ENCODE measurements at places on chromosomes 5 and 9.

GRCh38 chr9:78707481-78707991 lies 410.6 kb downstream of the PSAT1 start:
- DNase-seq, result no peak

- DNase-seq, result no peak
These were observed 99.9 kb upstream of the PRRC1 start for GRCh38 chr5:127417528-127417927.

GRCh38 chr5:146448783-146449519 lies 1.8 kb downstream of the TCERG1 start:
- no peak for DNase-seq

GRCh38 chr9:88535226-88536022 lies 446 bp downstream of the NXNL2 start:
- no peak for DNase-seq

- no peak for DNase-seq
These were observed 29.8 kb downstream of the PROP1 start for GRCh38 chr5:177966009-177966838.

- no peak for DNase-seq
These were observed 3.9 kb downstream of the FABP6 start for GRCh38 chr5:160233215-160233614.

GRCh38 chr5:168649306-168649705 lies 70.1 kb upstream of the PANK3 start:
- no peak for DNase-seq

GRCh38 chr5:54669285-54669684 lies 151.7 kb downstream of the SNX18 start:
- DNase-seq, result no peak

GRCh38 chr9:80934095-80934494 lies 755.3 kb downstream of the TLE1 start:
- DNase-seq, result no peak

DNA sequence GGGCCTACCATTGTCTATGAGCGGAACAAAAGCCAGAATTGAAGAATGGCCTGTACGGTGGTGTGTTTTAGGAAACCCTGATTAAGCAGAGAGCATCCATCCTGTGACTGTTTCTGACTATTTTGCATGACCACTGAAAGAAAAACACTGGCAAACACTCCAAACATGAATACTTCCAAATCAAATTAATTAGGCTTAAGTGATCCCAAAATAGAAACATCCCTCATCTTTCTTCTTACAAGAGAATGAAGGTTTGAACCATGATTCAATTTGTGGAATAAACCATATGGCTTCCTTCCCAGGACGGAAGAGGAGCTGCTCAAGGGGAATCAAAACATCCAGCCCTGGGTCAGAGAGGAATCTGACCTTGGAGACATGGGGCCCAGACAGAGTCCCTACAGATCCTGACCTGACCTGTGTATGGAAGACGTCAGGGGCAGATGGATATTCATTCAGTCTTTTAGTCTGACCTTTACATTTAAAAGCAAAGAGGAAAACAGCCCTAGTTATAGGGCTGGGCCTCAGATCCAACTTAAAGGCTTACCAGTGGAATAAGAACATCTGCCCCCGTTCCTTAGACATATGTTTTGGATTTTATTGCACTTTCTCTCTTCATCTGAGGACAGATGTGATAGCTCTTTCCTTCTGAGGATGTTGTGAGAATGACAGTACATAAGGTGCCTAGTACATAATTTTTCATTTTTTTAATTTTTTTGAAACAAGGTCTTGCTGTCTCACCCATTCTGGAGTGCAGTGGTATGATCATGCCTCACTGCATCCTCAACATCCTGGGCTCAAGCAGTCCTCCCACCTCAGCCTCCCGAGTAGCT lies 17.6 kb upstream of the RECK start:
- DNase-seq, result peak; percentile 9

- DNase-seq, result no peak
These were observed 14.9 kb downstream of the PFDN1 start for GRCh38 chr5:140287801-140288521.

DNA sequence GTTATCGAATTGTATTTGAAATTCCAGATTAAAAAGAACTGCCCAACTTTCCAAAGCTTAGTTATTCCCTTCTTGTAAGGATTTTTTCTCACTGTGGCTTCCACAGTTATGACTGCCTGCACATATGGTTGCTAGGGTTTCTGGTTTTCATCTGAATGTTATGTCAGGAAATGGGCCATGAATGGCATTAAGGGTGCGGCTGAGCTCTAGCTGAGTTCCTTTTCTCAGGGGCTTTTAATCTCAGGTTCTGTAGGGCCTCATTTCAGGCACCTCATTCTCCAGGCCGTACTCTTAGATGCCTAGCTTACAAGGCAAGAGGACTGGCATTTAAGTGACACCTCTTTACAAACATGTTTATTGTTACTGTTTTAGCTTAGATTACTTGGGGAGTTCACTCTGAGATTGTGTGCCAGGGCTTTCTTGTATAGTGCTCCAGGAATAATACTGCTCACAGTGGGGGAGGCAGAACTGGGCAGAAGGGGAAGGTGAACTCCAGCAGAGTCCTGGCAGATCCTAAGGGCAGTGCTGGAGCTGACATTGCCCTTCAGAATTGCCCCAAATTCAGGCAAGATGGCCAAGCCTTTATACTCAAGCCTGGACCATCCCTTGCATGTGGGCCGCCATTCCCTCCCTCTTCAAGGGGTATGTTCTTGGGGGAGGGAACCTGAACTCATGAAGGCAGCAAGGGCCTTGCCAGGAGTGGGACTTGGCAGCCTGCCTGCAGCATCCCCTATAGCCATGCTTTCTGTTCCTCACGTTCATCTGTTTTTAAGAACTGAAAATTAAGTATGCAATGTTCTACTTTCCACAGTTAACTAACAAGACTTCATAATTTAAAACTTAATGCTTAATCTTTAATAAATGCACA lies 111.5 kb downstream of the KDM4C start:
- DNase-seq, result no peak

DNA sequence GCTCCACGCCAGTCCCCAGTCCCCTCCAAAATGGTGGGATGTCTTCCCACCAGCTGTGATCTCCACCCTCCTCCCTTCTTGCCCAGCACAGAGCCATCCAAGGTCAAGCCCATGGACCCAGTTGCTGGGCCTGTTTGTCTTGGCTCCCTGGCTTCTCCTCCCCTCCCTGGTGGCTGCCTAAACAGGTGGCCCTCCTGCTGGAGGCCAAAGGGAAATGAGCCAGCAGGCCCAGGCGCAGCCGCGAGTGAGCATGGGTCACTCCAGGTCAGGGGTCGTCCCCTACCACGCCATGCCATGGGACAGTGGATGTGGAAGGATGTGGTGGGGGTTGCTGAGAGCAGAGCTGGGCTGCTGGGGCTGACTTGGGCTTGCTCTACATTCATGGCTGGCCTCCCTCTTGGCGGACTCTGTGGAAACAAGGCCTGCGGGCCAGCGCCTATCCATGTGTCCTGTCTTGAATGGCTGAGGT lies 33.6 kb downstream of the COL15A1 start:
- no peak for DNase-seq

Measured in renal cortex interstitium (tissue), 15 donors.